ENCODE measurements at places on chromosomes 12 and 14.
A peak's percentile ranks its signal among the peaks of the same experiment; 100 is the strongest.

- DNase-seq, result peak; percentile 63
These were observed 16.0 kb downstream of the FIGNL2 start for GRCh38 chr12:51832354-51833107.

- DNase-seq, result peak; percentile 18
These were observed 1.8 kb downstream of the OTOGL start for GRCh38 chr12:80101126-80101525.

DNA sequence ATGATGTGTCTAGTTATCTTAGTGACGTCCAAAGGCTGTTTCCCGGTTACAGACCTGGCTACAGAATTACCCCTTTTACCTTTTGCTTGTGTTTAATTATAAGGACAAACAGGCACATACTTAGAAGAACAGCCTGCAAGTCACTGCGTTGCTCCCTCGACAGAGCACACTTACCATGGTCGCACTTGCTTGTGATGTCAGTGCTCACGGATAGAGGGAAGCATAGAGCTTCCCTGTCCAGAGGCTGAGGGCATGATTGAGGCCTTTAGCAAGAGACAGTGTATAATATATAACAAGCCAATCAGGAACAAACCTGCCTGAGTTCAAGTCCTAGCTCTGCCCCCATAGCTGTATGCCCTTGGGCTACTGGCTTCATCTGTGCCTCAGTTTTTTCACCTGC is 73.2 kb upstream of the SCN8A start:
- no peak for DNase-seq

DNA sequence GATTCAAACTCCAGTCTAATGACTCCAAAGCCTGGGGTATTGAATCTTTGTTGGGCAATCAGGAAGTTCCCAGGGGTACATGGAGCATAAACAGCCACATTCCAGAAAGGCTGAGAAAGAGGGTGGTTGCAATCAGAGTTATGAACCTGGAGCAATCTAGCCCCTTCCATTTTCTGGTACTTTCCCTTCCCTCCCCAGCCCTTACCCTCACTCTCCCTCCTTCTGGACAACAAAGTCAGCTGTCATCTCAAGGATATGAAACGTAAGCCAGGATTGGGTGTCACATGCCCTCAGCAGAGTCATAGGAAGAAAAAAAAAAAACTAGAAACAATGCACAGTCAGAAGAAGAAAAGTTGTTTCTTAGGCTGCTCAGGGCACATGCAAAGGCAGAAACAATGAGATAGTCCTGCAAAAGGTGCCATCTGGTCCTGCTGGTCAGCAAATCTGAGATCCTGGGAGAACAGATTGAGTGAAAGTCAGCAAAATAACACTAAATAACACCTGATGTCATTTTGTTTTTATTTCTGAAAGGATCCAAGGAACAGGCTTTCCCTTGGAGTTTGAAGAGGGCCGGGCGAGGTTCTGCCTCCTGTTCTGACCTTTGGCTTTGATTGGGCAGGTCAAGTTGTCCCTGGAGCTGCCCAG is 27.1 kb downstream of the TMEM229B start:
- no peak for DNase-seq

- DNase-seq, result peak; percentile 95
These were observed 2.6 kb upstream of the SOCS2 start for GRCh38 chr12:93569656-93570551.

DNA sequence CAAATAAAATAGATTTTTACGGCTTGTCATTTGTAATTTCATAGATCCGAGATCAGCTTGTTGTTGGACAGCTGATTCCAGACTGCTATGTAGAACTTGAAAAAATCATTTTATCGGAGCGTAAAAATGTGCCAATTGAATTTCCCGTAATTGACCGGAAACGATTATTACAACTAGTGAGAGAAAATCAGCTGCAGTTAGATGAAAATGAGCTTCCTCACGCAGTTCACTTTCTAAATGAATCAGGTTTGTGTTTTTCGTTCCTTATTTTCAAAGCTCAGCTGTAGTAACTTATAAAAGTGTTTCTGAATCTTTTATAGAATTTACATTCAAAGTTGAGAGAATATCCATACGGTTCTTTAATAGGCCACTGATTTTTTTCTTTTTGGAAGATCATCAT is 89.1 kb downstream of the LRRK2 start:
- DNase-seq, result peak; percentile 31

DNA sequence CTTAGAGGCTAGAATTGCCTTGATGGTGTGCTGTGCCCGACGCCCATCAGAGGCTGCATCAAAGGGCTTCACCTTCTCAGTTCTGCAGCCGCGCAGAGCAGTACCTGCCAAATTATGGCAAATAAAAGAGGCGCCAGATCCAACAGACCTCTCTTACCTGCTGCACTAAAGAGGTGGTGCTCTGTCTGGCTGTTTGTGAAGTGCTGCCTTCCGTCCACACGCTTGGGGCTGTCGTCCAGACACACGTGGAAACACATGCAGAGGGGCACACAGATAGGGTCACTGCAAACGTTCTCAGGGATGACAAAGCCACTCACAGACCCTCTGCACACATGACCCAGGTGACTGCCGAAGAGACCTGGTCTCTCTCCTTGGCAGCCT is 617.5 kb downstream of the VRK1 start:
- DNase-seq, result no peak
